ENCODE measurements at places on chromosomes 13 and 19. TPM values are rescaled to one million over a fixed set of nuclear protein-coding genes. Genes with fewer than 3 reads are reported as not detected.

- no peak for DNase-seq
- H3K4me3 ChIP-seq, result no peak overlapping the region
- H3K36me3 ChIP-seq, result no peaks in the 10 kb centered on the region
- H3K27me3 ChIP-seq, result no peaks in the 10 kb centered on the region
Measured at GRCh38 chr13:73351730-73352129, 292.9 kb downstream of the KLF5 start.

GRCh38 chr19:41960973-41961372 is 1.9 kb upstream of the RABAC1 start:
- H3K27ac ChIP-seq, result no peak overlapping the region
- peaks cover 16% of the 10 kb centered on the region for H3K36me3 ChIP-seq
- H3K4me1 ChIP-seq, result peaks cover 21% of the 10 kb centered on the region
- no peak overlapping the region for H3K4me3 ChIP-seq

DNA sequence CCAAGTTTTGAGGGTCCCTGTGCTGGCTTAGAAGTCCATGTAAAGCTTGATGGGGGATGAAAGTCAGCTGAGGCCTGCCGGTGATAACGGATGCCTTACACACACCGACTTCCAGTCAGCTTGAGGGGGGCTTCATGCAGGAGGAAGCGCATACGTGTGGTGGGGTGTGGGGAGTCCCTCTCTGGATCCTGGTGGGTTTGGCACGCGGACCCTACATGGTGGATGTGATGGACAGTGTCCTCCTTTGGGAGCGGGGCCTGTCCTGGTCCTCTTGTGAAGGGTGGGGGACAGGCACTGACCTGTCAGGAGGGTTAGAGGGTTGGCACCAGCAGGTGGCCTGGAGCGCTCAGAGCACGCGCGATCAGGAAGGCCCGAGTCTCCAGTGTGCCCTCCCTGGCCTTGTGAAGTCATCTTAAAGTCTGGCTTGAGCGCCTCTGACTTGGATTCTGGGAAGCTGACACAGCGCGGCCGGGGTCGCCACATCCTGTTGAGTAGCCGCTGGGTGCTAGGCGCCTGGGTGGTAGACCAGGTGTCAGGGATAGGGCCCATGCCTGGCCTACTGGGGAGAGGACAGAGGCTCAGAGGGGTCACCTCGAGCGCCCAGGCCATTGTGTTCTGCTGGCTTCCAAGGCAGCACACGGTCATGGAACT is 2.9 kb downstream of the DAZAP1 start:
- H3K27ac ChIP-seq, result peak overlapping the region; percentile 51
- H3K4me1 ChIP-seq, result peaks cover 56% of the 10 kb centered on the region
- peaks cover 6% of the 10 kb centered on the region for H3K36me3 ChIP-seq
- peak overlapping the region; percentile 16 for H3K4me3 ChIP-seq
- no peaks in the 10 kb centered on the region for H3K27me3 ChIP-seq

DNA sequence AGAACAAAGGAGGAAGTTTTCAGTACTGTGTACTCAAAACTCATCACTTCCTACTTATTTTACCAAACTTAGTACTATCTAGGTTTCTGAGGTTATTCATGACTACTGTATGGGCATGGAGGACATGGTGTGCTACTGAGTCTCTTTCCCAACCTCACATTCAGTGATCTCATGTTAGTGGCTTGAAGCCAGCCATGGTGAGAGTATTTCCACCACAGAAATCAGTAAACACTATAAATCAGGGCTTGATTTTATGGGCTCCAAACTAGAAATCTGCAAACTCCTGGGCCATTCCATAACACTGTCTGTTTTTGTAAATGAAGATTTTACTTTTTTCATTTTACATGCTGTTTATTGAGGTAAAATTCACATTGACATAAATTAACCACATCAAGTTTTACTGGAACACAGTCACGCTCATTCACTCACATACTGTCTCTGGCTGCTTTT is 19.7 kb downstream of the MED26 start:
- no peak overlapping the region for H3K4me3 ChIP-seq
- H3K36me3 ChIP-seq, result no peaks in the 10 kb centered on the region
- H3K27ac ChIP-seq, result peak overlapping the region; percentile 72
- no peaks in the 10 kb centered on the region for H3K27me3 ChIP-seq
- DNase-seq, result no peak
- H3K4me1 ChIP-seq, result peaks cover 62% of the 10 kb centered on the region

- no peak overlapping the region for H3K4me3 ChIP-seq
- no peak for DNase-seq
- H3K36me3 ChIP-seq, result no peaks in the 10 kb centered on the region
- no peaks in the 10 kb centered on the region for H3K27me3 ChIP-seq
Measured at GRCh38 chr19:35710784-35711723, 6.7 kb downstream of the ZBTB32 start.

DNA sequence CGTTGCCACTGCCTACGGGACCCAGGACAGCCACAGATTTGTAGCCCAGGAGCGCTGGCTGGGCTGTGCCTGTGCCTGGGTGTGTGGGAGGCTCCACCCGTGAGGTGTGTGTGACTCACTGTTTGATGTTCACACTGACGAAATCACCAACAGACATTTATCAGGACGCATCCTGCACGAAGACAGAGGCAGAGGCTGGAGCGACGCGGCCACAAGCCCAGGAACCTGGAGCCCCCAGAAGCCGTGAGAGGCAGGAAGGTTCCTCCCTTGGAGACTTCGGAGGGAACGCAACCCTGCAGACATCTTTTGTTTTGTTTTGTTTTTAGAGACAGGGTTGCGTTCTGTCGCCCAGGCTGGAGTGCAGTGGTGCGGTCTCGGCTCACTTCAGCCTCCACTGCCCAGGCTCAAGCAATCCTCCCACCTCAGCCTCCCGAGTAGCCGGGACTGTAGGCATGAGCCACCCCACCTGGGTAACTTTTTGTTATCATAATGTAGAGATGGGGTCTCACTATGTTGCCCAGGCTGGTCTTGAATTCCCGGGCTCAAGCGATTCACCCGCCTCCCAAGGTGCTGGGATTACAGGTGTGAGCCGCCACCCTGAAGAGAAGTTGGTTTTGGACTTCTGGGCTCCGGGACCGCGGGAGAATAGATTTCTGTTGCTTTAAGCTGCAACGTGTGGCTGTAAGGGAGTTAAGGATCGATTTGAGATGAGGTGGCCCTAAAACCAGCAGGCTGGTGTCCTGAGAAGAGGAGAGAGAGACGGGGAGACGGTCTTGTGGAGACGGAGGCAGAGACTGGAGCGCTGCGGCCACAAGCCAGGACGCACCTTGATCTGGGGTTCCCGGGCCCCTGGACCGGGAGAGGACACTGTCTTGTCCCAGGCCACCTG is 24.9 kb upstream of the WDR18 start:
- DNase-seq, result no peak
- peaks cover 20% of the 10 kb centered on the region for H3K36me3 ChIP-seq
- no peaks in the 10 kb centered on the region for H3K27me3 ChIP-seq
- H3K4me3 ChIP-seq, result no peak overlapping the region
- no peaks in the 10 kb centered on the region for H3K4me1 ChIP-seq

DNA sequence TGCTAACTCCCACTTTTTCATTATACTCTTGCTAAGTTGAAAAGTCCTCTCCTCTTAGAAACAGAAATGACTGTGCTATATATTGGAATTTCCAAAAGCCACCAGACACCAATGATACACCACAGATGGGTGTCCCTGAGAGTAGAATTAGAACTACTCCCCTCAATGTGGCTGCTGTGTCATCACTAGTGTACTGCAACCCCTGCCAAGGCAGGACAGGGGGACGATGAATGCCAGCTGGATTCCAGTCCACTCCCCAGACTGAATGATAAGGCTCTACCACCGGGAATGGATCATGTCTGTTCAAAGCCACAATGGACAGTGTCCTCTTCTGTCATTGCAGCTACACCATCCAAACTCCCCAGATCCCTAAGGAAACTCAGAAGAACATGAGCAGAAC is 69.7 kb upstream of the EDNRB start:
- no peak for DNase-seq
- no peaks in the 10 kb centered on the region for H3K4me1 ChIP-seq
- H3K27me3 ChIP-seq, result no peaks in the 10 kb centered on the region
- no peak overlapping the region for H3K27ac ChIP-seq
- no peaks in the 10 kb centered on the region for H3K36me3 ChIP-seq
- H3K4me3 ChIP-seq, result no peak overlapping the region

GRCh38 chr13:111177921-111178320 is 62.8 kb downstream of the ARHGEF7 start:
- H3K27ac ChIP-seq, result peak overlapping the region; percentile 59
- no peaks in the 10 kb centered on the region for H3K27me3 ChIP-seq
- DNase-seq, result no peak
- peaks cover 53% of the 10 kb centered on the region for H3K4me1 ChIP-seq
- H3K4me3 ChIP-seq, result no peak overlapping the region

GRCh38 chr13:35793823-35794222 is 317.3 kb upstream of the MAB21L1 start:
- no peaks in the 10 kb centered on the region for H3K27me3 ChIP-seq
- no peaks in the 10 kb centered on the region for H3K36me3 ChIP-seq
- peaks cover 77% of the 10 kb centered on the region for H3K4me1 ChIP-seq
- H3K27ac ChIP-seq, result peak overlapping the region; percentile 61
- no peak for DNase-seq

DNA sequence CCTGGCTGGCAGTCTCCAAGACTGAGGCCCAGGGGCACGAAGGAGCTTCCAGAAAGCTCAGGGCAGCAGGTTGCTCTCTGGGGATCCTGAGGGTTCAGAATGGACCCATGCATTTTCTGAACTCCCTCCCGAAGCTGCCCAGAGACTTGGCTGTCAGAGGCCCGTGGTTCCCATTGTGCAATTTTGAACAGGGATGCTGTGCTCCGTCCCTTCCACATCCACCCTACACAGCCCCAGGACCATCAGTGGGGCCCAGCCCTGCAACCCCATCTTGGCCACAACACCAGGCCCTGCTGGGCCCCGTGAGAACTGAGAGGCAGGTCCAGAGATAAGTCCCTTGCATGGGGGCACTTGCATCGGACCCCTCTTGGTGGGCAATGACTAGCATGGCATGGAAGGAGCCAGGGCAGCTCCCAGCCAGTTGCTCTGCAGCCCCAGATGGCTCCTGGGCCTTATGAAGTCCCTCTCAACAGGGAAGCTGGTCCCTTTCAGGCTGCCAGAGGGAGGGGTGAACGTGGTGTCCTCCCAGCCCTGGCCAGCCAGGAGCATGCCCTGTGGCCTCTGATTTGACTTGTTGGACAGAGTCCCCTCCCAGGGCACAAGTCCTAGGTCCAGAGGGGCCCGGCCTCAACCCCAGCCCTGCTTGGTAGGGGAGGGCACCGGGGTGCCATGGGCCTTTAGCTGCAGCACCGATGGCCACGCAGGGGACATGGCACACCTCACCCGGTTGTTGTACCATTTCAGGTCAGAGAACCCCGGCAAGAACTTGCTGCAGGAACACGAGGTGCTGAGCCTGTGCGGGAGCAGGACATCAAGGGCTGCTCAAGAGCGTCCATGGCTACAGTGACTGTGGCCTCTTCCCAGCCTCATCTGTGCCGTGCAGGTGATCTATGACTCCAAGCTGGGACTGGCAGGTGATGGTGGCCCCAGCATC is 17.3 kb upstream of the ZNF14 start:
- no peaks in the 10 kb centered on the region for H3K4me1 ChIP-seq
- peak; percentile 91 for DNase-seq
- H3K27me3 ChIP-seq, result no peaks in the 10 kb centered on the region
- no peak overlapping the region for H3K4me3 ChIP-seq

GRCh38 chr19:1837625-1838105 is 10.6 kb downstream of the REXO1 start:
- no peaks in the 10 kb centered on the region for H3K27me3 ChIP-seq
- no peak overlapping the region for H3K4me3 ChIP-seq
- no peak for DNase-seq

GRCh38 chr19:14118165-14119051 is 846 bp upstream of the PRKACA start:
- peak overlapping the region; percentile 86 for H3K4me3 ChIP-seq
- H3K4me1 ChIP-seq, result peaks cover 60% of the 10 kb centered on the region
- DNase-seq, result peak; percentile 95
- no peaks in the 10 kb centered on the region for H3K27me3 ChIP-seq

- peaks cover 3% of the 10 kb centered on the region for H3K4me1 ChIP-seq
- no peak overlapping the region for H3K27ac ChIP-seq
- DNase-seq, result no peak
Measured at GRCh38 chr13:73542446-73542845, 483.6 kb downstream of the KLF5 start.

DNA sequence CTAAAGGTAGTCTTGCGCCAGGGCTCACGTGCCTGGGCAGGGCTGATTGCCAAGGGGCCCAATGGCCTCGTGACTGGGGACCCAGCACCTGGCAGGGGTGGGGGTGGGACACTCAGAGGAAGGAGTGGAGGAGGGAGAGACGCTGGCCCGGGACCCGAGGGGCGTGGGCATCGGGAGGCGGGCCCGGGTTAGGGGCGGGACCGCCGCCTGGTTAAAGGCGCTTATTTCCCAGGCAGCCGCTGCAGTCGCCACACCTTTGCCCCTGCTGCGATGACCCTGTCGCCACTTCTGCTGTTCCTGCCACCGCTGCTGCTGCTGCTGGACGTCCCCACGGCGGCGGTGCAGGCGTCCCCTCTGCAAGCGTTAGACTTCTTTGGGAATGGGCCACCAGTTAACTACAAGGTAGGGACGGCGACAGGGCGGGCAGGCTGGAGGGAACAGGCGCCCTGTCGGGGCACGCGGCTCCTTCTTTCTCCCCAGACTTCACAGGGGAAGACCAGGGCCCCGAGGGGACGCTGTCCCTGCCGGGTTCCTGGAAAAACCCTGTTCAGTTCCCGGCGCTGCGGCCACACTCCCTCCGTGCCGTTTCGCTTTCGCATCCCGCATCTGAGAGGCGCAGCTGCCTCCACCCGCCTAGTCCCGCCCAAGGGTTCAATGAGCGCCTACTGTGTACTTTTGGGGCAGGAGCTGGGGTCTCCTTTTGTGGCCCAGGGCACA is at the start of gene IFI30:
TSS of gene IFI30 (plus strand) at position 242 of the 717 bp plus-strand sequence. CDS start at position 271, 29 bp downstream.
- peaks cover 11% of the 10 kb centered on the region for H3K36me3 ChIP-seq
- H3K27me3 ChIP-seq, result no peaks in the 10 kb centered on the region
- H3K4me3 ChIP-seq, result peak within 1 kb of the TSS; percentile 77
- H3K27ac ChIP-seq, result peak within 1 kb of the TSS; percentile 56
- peaks cover 28% of the 10 kb centered on the region for H3K4me1 ChIP-seq

GRCh38 chr19:47228937-47229675 is 1.9 kb downstream of the BBC3 start:
- H3K27me3 ChIP-seq, result no peaks in the 10 kb centered on the region
- DNase-seq, result no peak
- H3K4me1 ChIP-seq, result peaks cover 37% of the 10 kb centered on the region
- H3K36me3 ChIP-seq, result no peaks in the 10 kb centered on the region
- peak overlapping the region; percentile 90 for H3K4me3 ChIP-seq

GRCh38 chr13:44967704-44968433 is 21.4 kb downstream of the NUFIP1 start:
- H3K27ac ChIP-seq, result peak overlapping the region; percentile 76
- H3K4me1 ChIP-seq, result peaks cover 8% of the 10 kb centered on the region
- peaks cover 25% of the 10 kb centered on the region for H3K36me3 ChIP-seq
- H3K27me3 ChIP-seq, result no peaks in the 10 kb centered on the region
- no peak overlapping the region for H3K4me3 ChIP-seq

Gene KLK3
- total RNA-seq, result not detected

Gene ATP1A3
- total RNA-seq, result 4.0 TPM

Gene PSG11
- total RNA-seq, result not detected

Gene RNF17
- total RNA-seq, result not detected

Gene ZFP36
- 577 TPM for total RNA-seq

Gene SPIB
- not detected for total RNA-seq

Gene CYP4F12
- total RNA-seq, result 3.6 TPM

Gene ZNF441
- total RNA-seq, result 6.0 TPM

Measured in esophagus muscularis mucosa (tissue), 4 donors.